ENCODE measurements at places on chromosomes 7 and 10.

DNA sequence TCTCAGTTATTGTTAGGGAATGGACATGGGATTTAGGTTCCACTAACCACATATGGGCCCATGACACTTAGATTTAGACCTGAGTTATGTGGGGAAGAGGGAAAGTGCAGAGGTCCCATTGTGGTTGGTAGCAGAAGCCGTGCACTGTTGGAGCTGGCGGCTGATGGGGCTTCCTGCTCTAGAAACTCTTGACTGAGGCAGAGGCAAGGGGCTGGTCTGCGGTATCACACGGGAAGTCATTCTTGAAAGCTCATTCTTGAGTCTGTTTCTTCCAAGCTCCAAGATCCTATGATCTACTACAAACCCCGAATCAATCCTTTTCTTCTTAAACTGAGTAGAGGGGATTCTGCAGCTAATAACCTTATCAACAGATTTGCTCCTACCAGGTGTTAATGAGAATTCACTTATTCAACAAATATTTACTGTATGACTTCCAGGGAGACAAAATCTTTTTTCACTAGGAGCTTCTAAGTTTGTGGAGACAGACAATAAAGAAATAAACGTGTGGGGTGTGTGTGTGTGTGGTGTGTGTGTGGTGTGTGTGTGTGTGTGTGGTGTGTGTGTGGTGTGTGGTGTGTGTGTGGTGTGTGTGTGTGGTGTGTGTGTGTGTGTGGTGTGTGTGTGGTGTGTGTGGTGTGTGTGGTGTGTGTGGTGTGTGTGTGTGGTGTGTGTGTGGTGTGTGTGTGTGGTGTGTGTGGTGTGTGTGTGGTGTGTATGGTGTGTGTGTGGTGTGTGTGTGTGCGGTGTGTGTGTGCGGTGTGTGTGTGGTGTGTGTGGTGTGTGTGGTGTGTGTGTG is 57.1 kb downstream of the AOC1 start:
- DNase-seq, result no peak

DNA sequence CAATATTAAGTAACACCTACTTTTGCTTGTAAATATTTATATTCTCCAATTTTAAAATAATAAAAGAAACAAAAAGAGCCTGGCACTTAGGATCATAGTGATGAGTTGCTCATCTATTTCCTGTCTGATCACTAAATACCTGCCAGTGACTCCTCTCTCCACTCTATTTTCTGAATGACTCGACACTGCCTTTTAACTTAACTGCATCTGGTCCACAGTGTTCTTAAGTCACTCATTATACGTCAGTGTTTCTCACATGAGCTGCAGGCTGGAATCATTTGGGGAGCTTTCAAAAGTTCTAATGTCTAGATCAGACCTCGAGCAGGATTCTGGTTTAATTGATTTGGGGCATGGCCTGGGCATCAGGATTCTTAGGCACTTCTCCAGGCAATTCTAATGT is 78.0 kb upstream of the AGBL3 start:
- DNase-seq, result no peak

DNA sequence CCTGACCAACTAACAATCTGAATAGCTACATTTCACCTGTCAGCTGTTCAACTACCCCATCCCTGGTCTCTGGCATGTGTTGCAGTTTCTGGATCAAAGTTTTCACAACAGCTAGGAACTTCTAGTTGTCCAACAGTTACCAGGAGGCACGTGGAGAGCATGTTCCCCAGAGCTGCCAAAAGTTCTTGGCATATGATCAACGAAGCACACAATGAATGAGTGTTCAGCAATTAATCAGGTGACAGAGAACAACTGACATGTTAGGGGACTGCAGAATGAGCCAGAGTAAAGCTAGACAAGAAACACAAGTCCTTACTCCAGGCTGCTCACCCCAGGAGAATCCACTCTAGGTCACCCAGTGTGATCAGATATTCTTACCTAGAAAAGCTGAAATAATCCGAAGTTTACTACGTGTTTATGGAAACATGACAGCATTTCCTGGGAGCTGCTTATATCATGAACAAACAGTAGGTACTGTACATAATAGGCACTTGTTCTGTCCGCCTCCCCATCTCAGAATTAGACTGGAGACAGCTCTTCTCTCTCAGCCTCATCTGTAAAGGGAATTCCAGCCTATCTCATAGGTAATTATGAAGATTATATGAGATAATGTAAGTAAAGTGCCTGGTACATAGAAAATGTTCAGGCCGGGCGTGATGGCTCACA is 50.6 kb downstream of the ZNF438 start:
- DNase-seq, result no peak

DNA sequence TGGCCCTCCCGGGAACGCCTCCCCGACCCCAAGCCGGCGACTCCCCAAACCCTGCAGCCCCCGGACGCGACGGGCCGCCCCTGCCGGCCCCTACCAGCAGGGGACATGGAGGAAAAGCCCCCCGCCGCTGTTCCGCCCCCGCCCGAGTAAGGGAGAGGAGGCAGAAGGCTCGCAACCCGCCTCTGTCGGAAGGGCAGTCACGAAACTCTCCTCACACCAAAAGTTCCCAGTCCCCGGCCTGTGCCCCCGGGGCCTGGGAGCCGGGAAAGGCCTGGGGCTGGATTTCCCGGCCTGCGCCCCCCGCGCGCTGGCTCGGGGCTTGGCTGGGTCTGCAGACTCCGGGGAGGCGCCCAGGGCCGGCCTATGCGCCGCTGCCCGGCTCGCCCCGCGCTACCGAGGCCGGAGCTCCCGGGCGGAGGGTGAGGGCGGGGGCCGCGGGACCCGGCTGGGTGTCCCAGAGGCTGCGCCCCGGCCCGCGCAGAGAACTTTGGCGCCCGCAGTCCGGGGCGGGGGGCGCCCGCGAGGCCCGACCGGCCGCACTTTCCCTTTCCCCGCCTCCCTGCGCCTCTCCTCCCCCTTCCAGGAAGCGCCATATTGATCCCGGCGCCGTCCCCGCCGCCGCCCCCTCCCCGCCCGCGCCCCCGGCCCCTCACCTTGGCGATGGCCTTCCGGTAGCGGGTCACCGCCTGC is 728 bp downstream of the PARD3 start:
- no peak for DNase-seq

- DNase-seq, result peak; percentile 36
Observed at GRCh38 chr7:158649279-158649678, 55.3 kb downstream of the NCAPG2 start.
